ENCODE measurements at places on chromosomes 5 and 9.

GRCh38 chr9:75147638-75148037, 59.3 kb downstream of the OSTF1 start:
- no peak for DNase-seq

GRCh38 chr9:78366827-78367226, 69.9 kb downstream of the PSAT1 start:
- DNase-seq, result no peak

GRCh38 chr5:142499591-142500226, 174.9 kb upstream of the SPRY4 start:
- DNase-seq, result peak; percentile 7

- DNase-seq, result no peak
Observed at GRCh38 chr9:109289186-109289585, 31.7 kb downstream of the EPB41L4B start.

- no peak for DNase-seq
Observed at GRCh38 chr5:68273717-68274409, 58.3 kb downstream of the PIK3R1 start.

DNA sequence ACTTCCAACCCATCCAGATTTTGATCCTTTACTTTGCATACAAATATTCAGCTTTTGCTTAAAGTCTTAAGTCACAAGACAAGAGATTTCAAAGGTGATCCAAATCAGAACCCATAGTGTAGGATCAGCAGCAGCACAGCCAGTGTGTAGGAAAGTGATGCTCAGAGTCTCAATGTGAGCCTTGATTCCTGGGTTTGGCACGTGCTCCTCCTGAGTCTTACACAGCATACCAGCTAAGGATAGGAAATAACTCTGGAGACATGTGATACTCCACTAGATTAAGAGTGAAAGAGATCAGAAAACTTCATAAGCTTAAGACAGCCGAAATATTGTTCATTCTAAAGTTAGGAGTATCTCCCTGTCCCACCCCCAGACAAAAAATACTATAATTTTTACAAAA, 344.9 kb downstream of the SEMA5A start:
- DNase-seq, result no peak

DNA sequence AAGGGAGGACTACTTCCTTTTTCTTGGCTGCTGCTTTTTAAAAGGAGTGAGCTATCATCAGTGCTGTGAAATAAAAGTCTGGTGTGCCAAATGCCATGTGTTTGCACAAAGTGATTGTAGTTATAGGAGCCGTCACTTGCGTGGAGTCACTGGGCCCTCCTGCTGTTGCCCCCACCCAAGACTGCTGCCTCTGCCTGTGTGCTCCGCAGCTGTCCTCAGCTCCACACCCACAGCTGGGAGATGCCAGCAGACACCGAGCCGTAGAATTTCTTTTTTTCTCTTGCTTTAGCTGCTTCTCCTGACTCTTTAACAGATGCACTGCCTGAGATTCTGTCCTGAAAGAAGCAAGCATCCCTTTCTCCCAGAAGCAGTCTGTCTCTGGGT, 9.8 kb upstream of the GLE1 start:
- no peak for DNase-seq
